ENCODE measurements at places on chromosomes 1 and 21.

- DNase-seq, result peak; percentile 72
These were observed 495 bp upstream of the NTRK1 start for GRCh38 chr1:156860113-156860627.

- no peak for DNase-seq
These were observed 74.1 kb downstream of the PRDM2 start for GRCh38 chr1:13774121-13774520.

- DNase-seq, result no peak
These were observed 384.5 kb downstream of the LMX1A start for GRCh38 chr1:164971921-164972415.

- no peak for DNase-seq
These were observed 8.9 kb downstream of the SLC6A17 start for GRCh38 chr1:110159168-110159567.

DNA sequence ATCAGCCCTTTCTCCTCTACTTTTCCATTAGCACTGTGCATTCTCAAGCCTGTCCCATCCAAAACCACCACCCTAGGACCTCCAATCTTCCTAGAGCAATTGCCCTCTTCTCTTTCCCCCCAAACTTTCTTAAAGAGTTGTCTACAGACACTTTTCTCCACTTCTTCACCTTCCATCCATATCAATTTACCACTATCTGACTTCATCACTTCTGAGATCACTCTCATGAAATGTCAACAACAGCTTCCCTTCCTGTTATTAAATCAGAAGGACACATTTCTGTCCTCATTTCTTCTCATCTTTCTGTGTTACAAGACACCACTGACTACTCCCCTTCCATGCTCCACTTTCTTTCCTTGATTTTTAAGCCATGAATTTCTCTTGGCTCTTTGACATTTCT lies 36.0 kb upstream of the CFAP298 start:
- no peak for DNase-seq

- peak; percentile 75 for DNase-seq
These were observed 74.1 kb downstream of the CD46 start for GRCh38 chr1:207825719-207826556.
